ENCODE measurements at places on chromosomes 4 and X.

DNA sequence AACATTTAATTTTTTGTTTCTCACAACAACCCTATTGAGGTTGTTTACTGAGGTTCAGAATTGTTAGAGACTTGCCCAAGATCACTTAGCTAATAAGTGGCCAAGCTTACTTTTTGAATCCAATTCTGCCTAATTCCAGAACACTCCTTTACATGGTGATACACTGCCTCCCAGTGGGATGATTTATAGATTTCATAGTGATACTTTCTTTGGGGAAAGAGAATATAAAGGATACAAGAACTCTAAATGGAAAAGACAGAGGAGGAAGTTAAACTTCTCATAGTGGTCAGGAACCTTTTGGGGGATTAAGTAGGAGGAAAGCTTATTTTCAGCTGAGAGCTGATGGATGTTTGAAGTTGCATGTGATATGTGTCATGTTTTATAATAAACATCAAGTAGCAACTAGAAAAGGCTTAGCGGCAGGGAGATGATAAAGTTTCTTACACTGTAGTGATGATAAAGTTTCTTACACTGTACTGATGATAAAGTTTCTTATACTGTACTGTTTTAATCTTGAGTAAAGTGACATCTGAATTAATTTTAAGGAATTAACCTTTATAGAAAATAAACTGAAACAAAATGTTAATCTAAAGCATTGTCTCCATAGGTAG, 15.3 kb downstream of the STAG2 start:
- no peak for DNase-seq

- DNase-seq: no peak
Measured at GRCh38 chr4:1078490-1078889, 34.9 kb downstream of the RNF212 start.

GRCh38 chrX:144801786-144802185, 445.5 kb upstream of the SPANXN1 start:
- DNase-seq: no peak

DNA sequence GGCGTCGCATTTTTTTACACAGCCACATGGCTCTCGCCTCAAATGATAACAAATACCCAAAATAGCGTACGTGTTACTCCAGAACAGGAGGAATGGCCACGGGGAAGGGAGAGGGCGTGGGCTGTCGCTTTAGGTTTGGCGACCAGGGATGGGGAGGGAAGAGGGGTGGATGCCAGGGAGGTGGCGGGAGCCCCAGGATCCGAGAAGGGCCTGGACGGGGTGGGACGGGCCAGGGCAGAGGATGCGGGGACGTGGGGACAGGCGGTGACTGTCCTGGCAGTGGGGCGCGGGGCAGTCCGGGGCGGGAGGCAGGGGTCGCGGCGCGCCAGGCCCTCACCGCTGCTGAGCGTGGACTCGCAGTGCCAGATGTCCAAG, 631 bp downstream of the TMEM47 start:
- no peak for DNase-seq

- no peak for DNase-seq
Measured at GRCh38 chr4:77025643-77026321, 50.0 kb downstream of the CCNI start.

DNA sequence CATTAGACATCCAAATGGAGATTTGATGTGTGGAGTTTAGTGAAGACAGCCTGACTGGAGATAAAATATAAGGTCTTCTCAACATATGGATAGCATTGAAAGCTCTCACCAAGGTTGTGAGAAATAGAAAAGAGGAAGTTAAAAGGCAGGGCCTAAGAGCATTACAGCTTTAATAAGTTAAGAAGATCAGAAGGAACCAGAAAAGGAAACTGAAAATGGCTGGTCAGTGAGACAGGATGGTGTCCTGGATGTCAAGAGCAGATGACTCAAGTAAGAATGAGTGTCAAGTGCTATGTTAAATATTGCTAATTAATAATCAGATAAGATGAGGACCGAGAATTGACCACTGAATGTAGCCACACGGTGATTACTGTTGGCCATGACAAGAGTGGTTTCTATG, 642.9 kb downstream of the STPG2 start:
- DNase-seq: no peak

- no peak for DNase-seq
Measured at GRCh38 chr4:147794787-147795413, 63.0 kb downstream of the ARHGAP10 start.

GRCh38 chr4:80213117-80213815, 16.0 kb downstream of the PRDM8 start:
- DNase-seq: no peak

DNA sequence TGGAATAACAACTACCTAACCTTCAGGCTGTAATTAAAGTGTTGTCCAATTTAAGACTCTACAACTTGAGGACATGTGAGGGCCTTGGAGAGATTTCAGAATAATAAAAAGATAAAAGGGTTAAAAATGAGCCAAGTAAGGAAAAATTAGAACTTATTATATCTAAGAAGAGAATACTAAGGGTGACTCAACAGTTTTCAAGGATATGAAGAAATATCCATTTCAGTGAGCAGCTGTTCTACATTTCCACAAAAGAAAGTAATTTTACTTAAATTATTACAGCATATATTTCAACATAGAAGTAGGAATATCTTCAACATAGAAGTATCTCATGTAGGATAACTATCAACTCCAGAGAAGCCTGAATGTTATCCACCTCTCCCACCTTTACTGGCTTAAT, 11.3 kb downstream of the SNX12 start:
- no peak for DNase-seq

- DNase-seq: no peak
Measured at GRCh38 chrX:8845469-8845868, 44.3 kb upstream of the FAM9A start.

- no peak for DNase-seq
Measured at GRCh38 chrX:774536-774935, 143.9 kb downstream of the SHOX start.

GRCh38 chr4:174144106-174144505, 139.4 kb downstream of the FBXO8 start:
- no peak for DNase-seq

GRCh38 chr4:25439918-25440477, 62.9 kb downstream of the ANAPC4 start:
- peak; percentile 24 for DNase-seq

DNA sequence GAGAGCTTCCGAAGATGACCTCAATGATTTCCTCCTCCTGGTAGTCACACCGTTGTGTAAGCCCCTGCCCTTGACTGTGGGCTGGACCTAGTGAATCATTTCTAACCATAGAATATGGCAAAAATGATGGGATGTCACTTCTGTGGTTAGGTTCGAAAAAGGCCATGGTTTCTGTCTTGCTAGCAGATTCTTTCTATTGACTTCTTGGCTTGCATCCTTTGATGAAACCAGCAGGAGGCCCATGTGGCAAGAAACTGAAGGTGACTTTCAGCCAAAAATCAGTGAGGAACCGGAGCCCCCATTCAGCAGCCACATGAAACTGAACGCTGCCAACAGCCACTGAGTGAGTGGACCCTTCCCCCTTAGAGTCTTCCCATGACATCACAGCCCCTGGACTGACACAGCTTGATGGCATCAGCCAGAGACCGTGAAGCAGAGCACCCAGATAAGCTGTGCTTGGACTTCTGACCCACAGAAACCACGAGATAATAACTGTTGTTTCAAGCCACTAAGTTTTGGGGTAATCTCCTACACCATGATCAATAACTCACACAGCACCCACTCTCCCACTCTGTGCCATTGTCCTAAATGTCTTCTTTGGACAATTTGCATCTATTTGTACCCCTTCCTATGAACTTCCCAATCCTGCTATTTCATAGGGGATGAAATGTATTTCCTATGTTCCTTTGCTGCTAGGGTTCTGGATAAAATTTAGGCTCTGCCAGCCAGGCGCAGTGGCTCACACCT, 148.0 kb upstream of the STX18 start:
- no peak for DNase-seq

- no peak for DNase-seq
Measured at GRCh38 chrX:49247346-49247745, 12.1 kb downstream of the CCDC22 start.

GRCh38 chr4:93144644-93145043, 683.9 kb upstream of the ATOH1 start:
- no peak for DNase-seq

DNA sequence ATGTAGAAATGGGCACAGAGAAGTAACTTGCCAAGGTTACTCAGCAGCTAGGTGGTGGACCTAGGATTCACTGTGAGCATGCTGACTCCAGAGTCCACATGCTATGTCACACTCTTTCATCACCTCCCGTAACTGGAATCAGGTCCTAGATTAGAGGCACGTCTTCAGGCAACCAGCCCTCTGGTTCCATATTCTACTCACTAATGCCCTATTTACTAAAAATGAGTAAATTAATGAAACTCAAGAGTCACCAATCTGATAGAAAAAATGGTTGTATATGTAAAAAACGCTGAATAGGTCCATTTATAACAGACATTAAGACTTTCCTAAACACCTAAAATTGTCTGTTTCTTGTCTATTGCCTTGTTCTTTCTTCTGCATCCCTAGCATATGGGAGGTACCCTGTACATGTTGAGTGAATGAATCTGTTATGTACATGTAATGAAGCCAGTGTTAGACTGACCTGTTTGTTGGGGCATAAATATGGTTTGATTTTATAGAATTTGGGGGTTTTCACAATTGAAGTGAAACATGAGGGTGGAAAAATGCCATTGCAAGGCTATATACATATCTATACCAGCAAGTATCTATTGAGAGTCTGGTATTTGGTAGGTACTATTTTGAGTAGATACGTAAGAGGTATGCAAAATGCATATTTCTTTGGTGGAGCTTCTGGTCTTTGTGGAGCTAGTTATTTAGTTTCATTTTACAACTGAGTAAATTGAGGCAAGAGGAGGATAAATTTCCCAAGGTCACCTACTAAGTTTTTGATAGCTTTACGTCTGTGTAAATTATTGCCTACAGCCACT, 7.5 kb upstream of the RUFY3 start:
- no peak for DNase-seq

GRCh38 chrX:10983526-10983925, 127.6 kb upstream of the HCCS start:
- no peak for DNase-seq

- no peak for DNase-seq
Measured at GRCh38 chrX:130030826-130031225, 48.4 kb downstream of the BCORL1 start.

GRCh38 chr4:39228377-39228776, 46.0 kb downstream of the WDR19 start:
- DNase-seq: no peak

- peak; percentile 42 for DNase-seq
Measured at GRCh38 chrX:54357414-54358377, at the start of gene WNK3. Gene WNK3 (minus strand): TSS chrX:54358046.

- no peak for DNase-seq
Measured at GRCh38 chr4:8909548-8909947, 37.9 kb upstream of the HMX1 start.

- no peak for DNase-seq
Measured at GRCh38 chr4:173506597-173507211, 23.3 kb downstream of the HAND2 start.

DNA sequence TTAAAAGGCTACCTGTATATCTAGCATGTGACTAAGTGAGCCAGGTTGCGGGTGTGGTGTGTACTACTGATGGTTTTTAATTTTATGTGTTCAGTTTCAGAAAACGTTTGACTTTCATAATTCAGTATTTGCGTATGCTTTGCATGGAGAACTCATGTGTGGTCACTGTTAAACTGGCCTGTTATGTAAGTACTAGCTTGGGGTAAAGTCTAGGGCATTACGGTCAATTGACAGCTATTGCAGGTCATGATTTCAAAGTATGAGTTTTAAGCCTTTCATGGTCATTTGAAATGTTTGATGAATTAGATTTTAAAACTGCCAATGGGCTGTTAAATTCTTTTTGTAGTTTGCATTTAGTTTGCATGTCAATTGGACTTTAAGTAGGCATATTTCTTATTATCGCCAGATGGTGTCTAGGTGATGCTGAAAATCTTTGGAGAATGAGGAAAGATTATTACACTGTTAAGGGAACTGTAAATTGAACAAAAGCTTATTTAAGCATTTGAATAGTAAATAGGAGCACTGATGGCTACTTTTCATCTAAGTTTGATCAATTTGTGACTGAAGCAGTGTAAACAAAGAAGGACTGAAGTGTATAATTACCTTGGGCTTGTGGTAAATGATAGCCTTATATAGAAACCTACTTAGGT, 563.4 kb downstream of the DACH2 start:
- no peak for DNase-seq

- DNase-seq: no peak
Measured at GRCh38 chr4:143417679-143418403, 81.2 kb downstream of the GAB1 start.

DNA sequence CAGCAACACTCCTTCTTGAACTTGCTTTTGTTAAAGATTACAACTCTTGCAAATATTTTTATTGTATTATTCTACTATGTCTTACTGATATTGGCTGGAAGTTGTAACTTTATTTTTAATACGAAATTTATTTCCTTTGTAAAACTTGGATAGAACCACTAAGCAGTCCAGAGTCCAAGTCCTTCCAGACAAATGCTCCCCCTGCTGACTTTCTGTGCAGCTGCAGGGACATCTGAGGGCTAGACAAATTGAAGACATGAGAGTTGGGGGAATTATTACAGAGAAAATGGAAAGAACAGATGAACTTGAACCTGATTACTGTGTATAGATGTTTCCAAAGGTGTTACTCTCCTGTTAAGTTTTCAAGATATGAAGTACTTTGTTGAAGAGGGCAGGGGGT, 238.8 kb downstream of the GRIA3 start:
- no peak for DNase-seq

DNA sequence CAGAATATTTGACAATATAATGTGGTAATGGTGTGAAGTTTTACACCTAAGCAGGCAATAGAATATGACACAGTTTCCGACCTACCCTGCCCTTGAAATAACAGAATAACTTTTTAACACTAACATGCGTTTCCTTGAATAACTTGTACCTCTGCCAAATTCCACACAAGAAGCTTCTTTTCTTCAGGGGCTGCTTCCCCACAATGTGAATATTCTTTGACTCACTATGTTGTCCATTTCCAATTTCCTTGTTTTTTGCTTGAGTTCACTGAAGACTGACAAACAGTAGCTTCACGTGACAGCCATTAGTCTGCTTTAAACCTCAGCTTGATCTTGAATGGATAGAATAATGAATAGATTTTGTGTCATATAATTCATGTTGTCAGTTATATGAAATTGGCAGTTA, 14.3 kb downstream of the SHROOM3 start:
- DNase-seq: no peak

GRCh38 chr4:175745329-175745728, 66.7 kb downstream of the GPM6A start:
- DNase-seq: no peak

DNA sequence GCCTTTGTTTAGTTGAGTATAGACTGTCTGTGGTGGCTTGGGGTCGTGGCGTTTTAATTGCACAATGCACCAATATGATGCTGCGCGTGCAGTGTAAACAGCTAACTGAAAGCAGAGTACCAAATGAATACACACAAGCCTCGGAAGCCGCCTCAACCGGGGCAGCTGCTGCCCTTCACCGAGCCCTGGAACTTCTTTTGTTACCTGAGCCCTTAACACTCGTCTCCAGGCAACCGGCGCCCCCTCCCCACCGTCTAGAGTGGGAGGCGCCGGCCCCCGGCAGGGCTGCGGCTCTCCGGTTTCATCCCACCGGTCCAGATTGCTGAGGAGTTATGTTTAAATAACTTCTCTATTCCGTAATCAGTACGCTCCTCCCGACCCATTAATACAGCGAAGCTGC, 173.2 kb upstream of the TBL1X start:
- no peak for DNase-seq

GRCh38 chr4:168654848-168655174, 158.0 kb downstream of the PALLD start:
- DNase-seq: no peak

GRCh38 chr4:143397335-143397734, 60.7 kb downstream of the GAB1 start:
- no peak for DNase-seq

Measured in stimulated activated CD4-positive, alpha-beta T cell treated with anti-CD3 and anti-CD28 coated beads, Interleukin-12 subunit alpha, Interleukin-12 subunit beta, amount 100 ng/mL, for 4 hours (primary cell).